Stimulated activated CD8-positive, alpha-beta memory T cell treated with anti-CD3 and anti-CD28 coated beads, Interleukin-7, amount 100 ng/mL, for 1 hour (primary cell): ENCODE measurements at places on chromosomes 6 and 20.

DNA sequence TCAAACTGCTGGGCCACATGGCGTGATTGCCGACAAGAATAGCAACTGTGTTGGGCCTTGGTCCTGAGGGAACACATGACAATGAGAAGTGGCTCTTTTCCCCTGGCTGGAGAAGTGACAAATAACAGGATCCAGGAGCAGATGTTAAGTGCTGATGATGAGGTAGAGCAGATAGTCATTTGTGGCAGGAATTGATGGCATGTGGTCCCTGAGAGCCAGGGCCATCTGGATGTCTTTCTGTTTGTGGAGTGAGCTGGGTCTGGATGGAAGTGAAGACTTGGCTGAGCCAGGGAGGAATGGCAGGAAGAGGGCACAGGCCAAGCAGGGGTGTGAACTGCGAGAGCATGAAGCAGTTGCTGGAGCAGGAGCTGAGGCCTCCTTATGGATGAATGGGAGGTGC lies 67.8 kb downstream of the SCAND1 start:
- no peak for DNase-seq

- DNase-seq, result no peak
Measured at GRCh38 chr20:19210391-19211155, 1.9 kb upstream of the SLC24A3 start.

GRCh38 chr6:111485342-111485741 lies 2.3 kb upstream of the REV3L start:
- no peak for DNase-seq

DNA sequence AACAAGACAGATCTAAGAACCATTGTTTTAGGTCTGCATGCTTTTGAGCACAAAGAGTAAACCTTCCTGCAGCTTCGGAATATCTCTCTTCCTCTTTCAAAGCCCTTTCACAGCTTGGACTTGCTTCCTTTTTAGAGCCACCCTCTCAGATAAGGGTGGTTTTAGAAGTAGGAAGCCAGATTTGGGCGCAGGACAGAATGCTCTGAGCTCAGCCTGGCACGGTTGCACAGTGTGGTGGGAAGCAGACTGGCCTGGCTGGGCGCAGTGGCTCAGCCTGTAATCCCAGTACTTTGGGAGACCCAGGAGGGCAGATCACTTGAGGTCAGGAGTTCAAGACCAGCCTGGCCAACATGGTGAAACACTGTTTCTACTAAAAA lies 35.6 kb upstream of the PNRC1 start:
- no peak for DNase-seq
